Stromal cell of bone marrow (primary cell): ENCODE measurements at places on chromosomes 1 and 21.

DNA sequence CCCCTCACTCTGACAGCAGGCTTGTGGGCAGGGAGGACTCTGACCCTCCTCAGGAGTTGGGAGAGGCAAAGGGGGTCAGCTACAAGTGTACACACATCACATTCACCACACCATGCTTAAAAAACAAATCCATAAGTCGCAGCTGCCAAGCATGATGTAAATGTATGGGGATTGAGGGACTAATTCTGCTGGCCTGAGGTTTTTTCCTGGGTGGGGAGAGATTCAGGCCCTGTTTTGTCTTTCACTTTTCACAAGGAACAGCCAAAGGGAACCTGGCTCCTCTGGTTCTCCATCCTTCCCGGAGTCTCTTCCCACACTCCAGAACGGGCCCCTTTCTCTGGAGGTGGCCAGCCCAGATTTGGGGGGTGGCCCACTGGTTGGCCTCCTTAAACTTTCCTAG lies 1.3 kb upstream of the MTARC2 start:
- no peak for DNase-seq

GRCh38 chr1:243751506-243751905 lies 98.5 kb downstream of the AKT3 start:
- DNase-seq, result no peak

GRCh38 chr1:52127181-52128180 lies 14.4 kb upstream of the ZFYVE9 start:
- peak; percentile 44 for DNase-seq

GRCh38 chr1:63010913-63011660 lies 227.2 kb downstream of the ATG4C start:
- DNase-seq, result no peak

DNA sequence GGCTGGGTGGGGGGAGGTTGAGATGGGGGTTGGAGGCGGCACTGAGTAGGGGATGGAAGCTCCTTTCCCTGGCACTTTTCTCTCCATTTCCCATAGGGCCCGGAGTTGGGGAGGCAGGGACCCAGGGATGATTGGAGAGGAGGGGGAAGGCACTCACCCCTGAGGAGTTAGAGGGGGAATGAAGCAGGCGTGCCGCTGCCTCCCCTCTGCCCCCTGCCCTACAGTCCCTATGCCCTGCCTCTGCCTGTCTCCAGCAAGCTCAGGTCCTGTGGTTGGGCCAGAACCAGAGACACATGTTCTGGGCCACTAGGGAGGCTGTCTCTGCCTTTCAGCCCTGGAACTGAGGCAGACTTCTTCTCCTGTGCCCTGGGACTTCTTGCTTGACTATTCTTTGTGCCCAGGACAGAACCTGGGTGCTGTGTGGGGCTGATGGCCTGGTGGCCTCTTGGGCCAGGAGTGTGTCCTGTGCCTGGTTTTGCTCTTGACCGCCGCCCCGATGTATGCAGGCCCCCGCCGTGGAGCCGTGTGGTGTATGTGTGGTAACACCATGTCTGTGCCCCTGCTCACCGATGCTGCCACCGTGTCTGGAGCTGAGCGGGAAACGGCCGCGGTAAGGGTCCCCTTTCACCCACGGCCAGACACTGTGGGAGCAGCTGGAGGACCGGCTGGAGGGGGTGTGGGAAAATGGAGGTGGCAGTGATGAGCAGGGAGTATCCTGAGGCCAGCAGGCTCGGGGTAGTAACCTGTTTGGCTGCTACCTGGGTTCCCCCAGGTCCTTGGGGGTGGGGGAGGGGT lies 1.4 kb downstream of the LYPLA2 start:
- DNase-seq, result no peak

- DNase-seq, result no peak
Measured at GRCh38 chr1:220894025-220894923, 15.0 kb downstream of the HLX start.

GRCh38 chr1:234533034-234533891 lies 54.3 kb upstream of the TARBP1 start:
- DNase-seq, result peak; percentile 99

- DNase-seq, result peak; percentile 43
Measured at GRCh38 chr1:234702342-234703000, 92.5 kb upstream of the IRF2BP2 start.

DNA sequence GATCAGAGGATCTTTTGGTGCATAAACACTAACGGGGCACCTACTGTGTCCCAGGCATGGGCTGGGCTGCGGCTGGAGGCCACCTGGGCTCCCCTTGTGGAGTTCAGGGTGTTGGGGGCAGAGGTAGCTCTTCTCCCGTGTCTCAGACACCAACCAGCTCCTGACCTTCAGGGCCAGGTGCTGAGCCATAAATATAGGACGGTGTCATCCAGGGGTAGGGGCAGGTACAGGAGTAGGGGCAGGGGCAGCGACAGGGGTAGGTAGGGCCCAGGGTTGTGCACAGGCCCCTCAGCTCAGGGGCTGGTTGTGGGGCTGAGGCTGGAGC lies 18.0 kb upstream of the LRRC3 start:
- no peak for DNase-seq

- no peak for DNase-seq
Measured at GRCh38 chr1:3283849-3284248, 170.6 kb upstream of the ARHGEF16 start.

DNA sequence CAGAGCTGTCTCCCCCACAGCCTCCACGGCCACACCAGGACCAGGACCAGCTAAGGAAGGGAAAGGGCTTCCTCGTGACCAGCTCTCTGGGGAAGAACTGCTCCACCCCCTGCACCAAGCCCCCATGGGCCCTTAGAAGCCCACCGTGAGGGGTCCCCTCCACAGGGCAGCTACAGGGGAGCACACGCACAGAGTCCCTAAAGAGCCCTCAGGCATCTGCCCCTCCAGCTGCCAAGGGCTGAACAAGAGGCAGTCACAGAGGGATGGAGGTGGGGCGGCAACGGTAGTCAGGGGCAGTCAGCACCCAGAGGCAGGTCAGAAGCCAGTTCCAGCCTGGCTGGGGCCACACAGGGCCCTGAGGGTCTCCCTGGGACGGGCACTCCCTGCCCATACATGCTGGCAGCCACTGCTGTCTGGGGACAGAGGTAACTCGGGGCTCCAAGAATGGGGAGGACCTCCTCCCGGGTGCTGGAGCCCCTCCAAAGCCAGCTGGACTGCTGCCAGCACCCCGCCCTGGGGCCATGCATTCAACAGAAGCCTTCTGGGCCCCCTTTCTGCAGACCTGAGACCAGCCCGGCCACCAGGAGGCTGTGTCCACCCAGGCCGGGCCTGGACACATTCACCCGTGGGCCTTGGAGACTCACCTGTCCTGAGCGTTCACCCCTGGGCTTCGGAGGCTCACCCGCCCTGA lies 18.7 kb downstream of the SLC19A1 start:
- no peak for DNase-seq

GRCh38 chr1:234551032-234551378 lies 59.0 kb downstream of the IRF2BP2 start:
- no peak for DNase-seq

DNA sequence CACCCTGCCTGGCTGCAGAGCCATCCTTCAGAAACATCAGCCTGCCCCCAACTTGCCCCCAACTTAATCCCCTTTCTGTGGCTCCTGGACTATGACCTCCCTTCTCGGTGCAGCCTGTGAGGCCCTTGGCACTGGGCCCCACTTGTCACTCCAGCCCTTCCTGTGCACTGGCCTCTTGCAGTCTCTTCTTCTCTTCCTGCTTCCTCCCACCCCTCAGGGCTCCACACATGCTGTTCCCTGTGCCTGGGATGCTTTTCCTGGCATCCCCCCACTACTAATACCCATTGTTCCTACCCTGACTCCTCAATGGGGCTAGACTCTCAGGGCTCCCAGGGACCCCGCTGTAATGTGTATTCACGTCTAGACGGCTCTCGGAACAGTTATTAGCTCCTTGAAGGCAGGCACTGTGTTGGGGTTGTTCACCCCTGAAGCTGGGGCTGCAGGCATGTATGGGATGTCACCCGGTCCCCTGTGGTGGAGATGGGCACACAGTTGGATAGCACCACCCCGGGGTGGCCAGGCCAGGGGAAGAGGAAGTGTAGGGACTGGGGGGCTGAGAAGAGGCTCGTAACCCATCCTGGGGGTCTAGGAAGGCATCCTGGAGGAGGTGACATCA lies 4.5 kb downstream of the LDLRAD1 start:
- DNase-seq, result no peak

DNA sequence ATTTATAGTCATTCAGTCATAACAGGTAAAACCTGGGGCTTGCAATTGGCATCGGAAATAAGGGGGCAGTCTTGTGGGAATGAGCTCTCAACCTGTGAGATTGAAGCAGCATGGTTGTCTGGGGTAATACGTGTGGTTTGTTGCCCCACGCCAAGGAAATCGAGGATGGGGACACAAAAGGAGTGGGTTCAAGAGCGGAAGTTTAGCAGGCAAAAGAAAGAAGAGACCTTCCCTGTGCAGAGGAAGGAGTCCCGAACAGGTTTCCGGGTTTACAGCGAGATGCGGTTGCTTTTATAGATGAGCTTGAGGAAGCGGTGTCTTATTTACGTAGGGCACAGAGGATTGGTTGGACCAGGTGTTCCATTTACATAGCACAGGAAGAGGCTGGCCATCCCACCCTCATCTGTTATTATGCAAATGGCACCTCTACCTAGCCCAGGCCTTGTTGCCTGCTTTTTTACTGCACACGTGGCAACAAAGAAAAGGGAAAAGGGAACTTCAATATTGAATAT lies 37.3 kb downstream of the IFNAR1 start:
- DNase-seq, result no peak

DNA sequence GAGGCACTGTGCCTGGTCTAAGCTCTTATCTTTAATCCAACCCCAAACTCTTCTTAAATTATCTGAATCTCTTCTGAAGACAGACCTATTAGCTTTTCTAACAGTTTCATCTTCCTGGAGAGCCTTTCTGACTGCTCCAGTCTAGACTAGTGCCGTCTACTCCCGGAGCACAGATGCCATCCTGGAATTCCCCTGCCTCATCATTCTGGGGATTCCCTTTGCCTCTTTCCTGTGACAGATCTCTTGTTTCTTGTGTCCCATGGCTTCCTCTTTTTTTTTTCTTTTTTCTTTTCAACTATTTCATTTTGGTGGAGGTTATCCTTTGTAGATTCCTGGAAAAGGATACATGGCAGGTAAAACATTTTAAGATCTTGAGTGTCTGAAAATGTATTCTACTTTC lies 11.7 kb downstream of the SEMA4A start:
- no peak for DNase-seq

DNA sequence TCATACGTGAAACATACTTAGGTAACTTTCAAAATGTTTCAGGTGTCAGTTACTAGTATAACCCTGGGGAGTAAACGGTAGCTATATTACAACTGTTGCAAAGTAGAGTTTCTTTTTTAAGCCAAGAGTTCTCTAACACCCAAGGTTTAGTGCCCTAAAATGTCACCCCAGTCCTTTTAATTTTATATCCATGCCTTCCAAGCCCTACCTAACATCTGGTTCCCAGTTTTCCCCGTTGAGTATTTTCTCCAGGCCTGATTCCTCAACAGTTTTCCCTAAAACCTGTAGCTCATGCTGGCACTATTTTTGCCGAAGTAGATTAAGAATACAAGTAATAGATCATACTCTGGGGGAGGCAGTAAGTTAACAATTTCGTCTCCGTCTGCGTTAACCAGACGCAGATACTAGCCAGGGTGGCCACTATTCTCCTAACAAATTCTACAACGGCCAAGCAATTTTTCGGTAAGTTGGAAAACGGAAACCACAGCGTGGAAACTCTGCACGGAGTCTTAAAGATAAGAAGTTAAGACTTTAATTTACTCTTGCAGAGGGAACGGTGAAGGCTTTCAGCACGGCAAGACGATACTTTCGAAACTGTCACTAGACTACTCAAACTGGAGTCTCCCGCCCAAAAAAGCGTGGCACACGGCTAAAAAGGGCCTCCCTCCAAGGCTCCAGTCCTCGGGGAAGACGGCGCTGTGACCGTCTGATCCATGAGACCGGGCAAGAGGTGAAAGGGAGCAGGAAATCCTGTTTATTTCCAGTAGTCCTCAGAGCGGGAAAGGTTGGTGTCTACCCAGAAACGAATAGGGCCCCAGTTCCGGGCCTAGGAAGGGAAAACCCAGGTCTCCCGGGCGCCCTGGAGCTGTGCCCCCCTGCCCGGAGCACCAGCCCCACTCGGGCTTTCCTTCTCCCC lies 945 bp downstream of the SRSF4 start:
- DNase-seq, result no peak

- no peak for DNase-seq
Measured at GRCh38 chr21:36035381-36035791, 24.9 kb downstream of the SETD4 start.

- no peak for DNase-seq
Measured at GRCh38 chr1:39177706-39178105, 26.8 kb upstream of the MACF1 start.

- DNase-seq, result no peak
Measured at GRCh38 chr1:108767115-108767514, 20.6 kb downstream of the STXBP3 start.

DNA sequence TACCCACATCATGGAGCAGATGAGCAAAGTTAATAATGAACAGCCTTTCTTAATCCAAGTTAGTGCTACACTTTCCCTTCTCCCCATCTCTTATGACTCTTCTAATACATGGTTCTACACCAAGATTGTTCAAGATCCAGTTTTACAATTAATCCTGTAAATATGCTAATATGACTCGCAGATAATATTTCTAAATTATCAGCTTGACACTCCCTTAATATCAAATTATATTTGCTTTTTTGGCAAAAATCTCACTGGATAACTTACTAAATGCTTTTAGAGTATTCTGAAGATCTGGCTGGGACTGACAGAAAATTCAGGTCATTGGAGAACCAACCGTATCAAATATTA lies 24.4 kb upstream of the CR1L start:
- no peak for DNase-seq

DNA sequence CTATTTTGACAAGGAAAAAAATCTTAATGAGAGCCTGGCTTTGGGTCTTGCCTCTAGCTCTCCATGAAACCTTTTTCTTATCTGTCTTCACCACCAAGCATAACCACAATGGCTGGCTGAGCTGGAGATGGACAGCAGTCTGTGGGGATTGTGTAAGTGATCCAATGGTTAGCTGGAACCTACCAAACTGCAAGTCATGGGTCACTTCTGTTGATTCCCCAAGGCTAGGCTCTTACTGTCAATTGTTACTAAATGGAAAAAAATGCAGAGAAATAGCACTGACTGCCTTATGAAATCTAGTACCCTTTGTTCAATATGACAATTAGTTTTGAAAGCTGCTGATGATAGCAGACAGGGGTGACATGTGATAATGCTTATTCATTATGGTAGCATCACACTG lies 359.0 kb downstream of the ST6GALNAC3 start:
- peak; percentile 32 for DNase-seq

GRCh38 chr1:11471473-11471872 lies 7.5 kb upstream of the DISP3 start:
- DNase-seq, result no peak

GRCh38 chr1:42328916-42329496 lies 6.0 kb downstream of the FOXJ3 start:
- no peak for DNase-seq

- no peak for DNase-seq
Measured at GRCh38 chr21:16597753-16598152, 868.0 kb downstream of the USP25 start.
